ENCODE measurements at places on chromosomes 16 and 17.

- no peak for DNase-seq
These were observed 8.4 kb downstream of the ACSF3 start for GRCh38 chr16:89102041-89102471.

GRCh38 chr17:28384281-28385036, 13.0 kb downstream of the SARM1 start:
- DNase-seq: peak; percentile 62

DNA sequence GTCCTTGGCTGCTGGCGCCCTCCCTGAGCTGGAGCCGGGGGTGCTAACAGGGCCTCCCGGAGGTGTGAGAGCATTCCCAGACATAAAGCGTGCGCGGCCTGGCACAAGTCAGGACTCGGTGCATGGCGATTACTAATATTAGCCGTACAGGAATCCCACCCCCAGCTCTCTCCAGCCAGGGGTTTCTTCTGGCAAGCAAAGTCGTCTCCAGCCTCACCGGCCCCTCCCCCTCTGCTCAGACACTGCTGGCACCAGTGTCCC, 5.0 kb downstream of the CASKIN1 start:
- DNase-seq: no peak

- no peak for DNase-seq
These were observed 17.9 kb downstream of the ST3GAL2 start for GRCh38 chr16:70421014-70421413.

GRCh38 chr17:76501827-76502307, 644 bp upstream of the RHBDF2 start:
- no peak for DNase-seq

- no peak for DNase-seq
These were observed 33.7 kb downstream of the NLK start for GRCh38 chr17:28076144-28076543.

GRCh38 chr16:55012793-55013192, 82.1 kb downstream of the IRX5 start:
- no peak for DNase-seq

DNA sequence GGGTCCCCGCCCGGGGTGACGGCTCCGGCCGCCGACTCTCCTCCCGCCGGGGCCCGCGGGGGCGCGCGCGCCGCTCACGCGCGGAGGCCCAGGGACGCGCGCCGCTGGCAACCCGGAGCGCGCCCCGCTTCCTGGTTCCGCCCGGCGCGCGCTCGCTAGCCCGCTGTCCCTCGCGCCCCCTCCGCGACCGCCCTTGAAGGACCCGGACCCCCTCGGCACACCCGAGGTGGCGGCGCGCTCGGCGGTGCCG, at the start of gene STAT5B:
Gene STAT5B, minus strand, starts transcription at position 33 of the 250 bp plus-strand sequence. CDS start 44,264 bp downstream, outside the sequence.
- peak; percentile 69 for DNase-seq

DNA sequence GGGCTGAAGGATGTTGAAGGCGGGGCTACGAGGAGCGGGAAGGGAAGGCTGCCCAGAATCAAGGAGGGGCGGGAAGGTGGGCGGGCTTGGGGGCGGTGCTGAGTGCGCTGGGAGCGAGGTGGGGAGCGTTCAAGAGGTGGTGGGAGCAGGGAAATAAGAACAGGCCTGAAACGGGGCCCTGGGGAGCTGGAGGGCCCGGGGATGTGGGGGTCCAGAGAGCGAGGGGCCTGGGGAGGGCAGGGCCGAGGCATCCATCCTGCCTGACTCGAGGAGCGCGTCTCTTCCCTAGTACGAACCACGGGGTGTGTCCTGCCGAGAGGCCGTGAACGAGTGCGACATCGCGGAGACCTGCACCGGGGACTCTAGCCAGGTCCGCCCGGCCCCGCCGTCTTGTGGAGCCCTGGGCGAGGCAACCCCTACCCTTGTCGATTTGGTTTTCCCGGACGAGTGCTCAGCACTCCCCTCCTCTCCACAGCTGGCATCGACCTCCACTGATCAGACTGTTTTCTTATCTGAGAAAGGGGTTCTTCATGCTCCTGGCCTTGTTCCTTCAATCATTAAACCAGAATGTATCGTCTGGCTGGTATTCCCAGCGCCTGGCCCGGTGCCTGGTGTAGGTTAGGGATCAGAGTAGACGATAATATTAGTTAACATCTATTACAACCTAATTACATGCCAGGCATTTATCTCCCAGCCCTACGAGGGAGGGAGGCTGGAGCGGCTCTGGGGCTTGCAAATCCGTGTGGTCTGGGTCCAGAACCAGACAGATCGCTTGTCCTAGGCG, 17.2 kb downstream of the ADAM11 start:
- DNase-seq: no peak

GRCh38 chr16:54923055-54923473, 7.6 kb upstream of the IRX5 start:
- no peak for DNase-seq

- peak; percentile 42 for DNase-seq
These were observed at the start of gene CDYL2 for GRCh38 chr16:80804526-80805383. Gene CDYL2, minus strand, starts transcription at chr16:80804598. Its CDS starts 425 bp downstream, at chr16:80804173.

- no peak for DNase-seq
These were observed 5.1 kb upstream of the VPS4A start for GRCh38 chr16:69306031-69306430.

GRCh38 chr17:68379692-68380677, 77.3 kb downstream of the WIPI1 start:
- DNase-seq: no peak

DNA sequence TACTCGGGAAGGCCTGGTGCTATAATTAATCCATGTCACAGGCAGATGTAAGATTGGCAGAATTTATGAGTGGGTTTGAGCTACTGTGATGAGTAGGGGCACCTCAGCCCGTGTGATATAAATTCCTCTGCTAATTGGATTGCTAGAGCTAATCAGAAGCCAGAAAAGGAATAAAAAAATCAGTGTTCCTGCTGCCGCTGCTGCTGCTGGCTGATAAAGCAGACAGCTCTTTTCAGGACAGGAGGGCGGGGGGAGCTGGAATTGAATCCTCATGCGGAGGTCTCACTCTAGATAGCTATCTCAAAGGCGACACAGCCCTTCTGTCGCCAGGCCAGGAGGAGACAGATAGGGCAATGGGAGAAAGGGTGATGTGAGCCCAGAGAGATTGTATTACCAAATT, 182.7 kb upstream of the ZFHX3 start:
- DNase-seq: no peak

All from activated CD8-positive, alpha-beta memory T cell treated with anti-CD3 and anti-CD28 coated beads, Interleukin-2, amount 50 U/mL, for 4 hours (primary cell).